Stimulated activated CD4-positive, alpha-beta T cell treated with anti-CD3 and anti-CD28 coated beads, Interleukin-15, amount 100 ng/mL, for 1 hour (primary cell): ENCODE measurements at places on chromosomes 11 and 22.

DNA sequence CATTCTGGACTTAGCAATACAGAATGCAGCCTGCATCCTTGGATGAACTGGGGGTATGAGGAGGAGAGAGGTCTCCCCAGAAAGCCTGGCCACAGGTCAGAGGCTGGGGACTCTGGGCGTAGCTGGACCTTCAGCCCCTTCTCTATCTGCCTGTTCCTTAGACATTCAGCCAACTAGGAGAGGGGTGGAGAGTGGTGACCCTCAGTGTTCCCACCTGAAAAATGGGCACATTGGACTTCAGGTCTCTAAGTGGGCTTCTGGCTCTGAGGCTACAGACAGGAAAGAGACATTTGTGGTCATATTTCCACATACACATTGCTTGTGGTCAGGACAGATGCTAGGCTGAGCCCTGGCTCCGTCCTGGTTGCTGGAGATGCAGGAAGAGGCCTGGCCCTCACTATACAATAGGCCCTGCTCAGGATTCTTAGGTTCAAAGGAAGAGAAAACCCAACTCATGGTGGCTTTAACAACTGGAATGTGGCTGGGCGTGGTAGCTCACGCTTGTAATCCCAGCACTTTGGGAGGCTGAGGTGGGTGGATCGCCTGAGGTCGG, 30.1 kb upstream of the CBX7 start:
- no peak for DNase-seq

DNA sequence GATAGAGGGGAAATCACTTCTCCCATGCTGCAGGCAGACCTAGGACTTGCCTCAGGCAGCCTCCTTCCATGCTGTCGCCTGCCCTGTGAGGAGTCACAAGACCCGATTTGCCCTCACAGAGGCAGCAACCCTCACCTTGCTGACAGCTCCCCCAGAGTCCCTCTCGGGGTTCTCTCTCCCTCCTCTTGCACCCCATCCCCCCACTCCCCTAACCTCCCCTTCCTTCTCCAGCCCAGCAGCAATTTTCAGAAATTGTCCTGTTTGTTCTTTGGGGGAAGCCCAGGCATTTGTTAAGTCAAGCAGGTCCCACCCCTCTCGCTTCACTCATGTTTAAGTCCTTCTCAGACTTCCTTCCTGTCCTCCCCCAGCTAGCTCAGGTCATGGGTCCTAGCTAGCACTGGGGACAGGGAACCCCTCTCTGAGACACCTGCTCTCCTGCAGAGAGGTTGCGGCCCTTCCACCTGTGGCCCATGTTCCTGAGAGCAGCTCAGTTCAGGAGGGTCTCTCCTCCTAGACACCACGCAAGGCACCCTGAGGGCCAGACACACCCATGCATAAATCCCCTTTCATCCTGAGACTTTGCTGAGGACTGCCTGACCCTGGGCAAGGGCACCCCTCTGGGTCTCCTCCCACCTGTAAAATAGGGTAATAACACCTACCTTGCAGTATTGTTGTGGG, 6.3 kb upstream of the FXYD2 start:
- DNase-seq, result no peak

- no peak for DNase-seq
Observed at GRCh38 chr11:84566671-84567070, 1060.5 kb downstream of the DLG2 start.

DNA sequence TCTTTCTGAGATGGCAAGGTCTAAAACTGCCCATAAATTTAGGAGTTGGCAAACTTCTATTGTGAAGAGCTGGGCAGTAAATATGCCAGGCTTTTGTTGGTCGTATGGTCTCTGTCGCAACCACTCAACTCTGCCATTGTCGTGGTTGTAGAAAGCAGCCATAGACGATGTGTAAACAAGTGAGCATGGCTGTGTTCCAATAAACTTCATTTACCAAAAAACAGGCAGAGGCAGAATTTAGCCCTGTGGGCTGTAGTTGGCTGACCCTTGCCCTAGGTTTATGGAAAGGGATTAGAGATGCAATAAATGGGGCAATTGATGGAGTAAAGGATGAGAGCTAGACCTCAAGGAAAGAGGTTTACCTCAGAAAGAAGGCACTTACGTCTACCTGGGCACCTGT, 17.6 kb downstream of the YPEL4 start:
- DNase-seq, result no peak

DNA sequence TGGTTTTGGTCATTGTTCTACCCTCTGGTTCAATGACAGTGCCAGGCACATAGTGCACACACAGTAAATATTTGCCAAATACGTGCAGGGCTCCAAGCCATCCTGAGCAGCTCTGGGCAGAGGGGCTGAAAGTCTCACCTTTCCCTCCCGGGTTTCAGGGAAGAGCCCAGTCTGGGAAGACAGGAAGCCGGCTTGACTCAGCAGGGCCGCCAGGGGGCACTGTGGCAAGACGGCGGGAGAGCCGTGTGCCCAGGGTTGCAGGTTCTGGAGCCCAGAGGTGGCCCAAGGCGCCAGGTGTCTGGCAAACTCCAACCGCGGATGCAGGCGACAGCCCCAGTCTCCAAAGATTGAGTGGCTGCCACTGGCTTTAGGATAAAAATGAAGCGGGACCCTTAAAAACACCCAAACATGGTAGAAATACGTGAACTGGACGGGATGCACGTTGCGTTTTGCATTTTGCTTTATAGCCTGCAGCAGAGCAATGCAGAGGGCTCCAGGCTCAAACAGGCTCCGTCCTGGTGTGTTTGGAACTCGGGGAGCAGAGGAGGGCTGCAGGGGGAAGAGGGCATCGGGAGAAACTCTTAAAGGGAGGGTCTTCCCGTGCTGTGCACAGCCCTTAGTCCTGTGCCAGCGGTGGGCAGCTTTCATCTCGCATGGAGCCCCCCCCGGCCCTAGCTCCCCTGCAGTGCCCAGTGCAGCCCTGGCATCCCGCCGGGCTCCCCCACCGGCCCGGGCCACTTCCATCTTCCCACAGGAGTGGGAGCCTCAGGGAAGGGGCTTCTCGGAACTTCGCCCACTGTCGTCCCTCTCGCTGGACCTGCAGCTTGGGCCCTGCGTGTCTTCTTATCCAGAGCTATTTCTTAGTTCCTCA, 10.7 kb downstream of the KRTAP5-5 start:
- peak; percentile 19 for DNase-seq

DNA sequence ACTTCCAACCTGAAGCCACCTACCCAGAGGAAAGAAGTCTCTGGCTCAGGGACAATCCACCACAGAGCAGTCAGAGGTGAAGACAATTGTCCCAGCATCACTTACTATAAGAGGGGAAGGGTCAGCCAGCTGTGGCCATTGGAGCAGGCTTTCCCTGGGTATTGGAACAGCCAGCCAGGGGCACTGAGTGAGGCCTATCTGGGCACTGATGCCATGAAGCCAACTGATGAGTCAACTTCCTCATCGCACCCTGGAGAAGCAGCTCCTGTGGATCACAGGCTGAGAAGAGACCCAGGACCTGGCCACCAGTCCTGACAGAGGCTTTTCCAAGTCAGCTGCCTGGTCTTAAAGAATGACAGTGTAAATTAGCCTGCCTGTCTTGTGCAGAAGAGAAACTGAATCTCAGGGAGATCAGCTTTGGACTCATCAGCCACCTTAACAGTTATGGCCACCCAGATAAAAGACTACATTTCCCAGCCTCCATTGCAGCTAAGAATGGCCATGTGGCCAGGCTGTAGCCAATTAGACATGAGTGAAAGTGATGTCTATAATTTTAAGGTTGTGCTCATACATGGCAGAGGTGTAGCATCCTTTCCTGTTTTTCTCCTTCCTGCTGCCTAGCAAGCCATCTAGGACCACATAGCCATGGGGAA, 19.0 kb downstream of the CHST1 start:
- DNase-seq, result no peak

GRCh38 chr11:68036141-68036716, 2.6 kb upstream of the TCIRG1 start:
- DNase-seq, result no peak

GRCh38 chr11:95799546-95799945, 9.2 kb downstream of the CEP57 start:
- no peak for DNase-seq

DNA sequence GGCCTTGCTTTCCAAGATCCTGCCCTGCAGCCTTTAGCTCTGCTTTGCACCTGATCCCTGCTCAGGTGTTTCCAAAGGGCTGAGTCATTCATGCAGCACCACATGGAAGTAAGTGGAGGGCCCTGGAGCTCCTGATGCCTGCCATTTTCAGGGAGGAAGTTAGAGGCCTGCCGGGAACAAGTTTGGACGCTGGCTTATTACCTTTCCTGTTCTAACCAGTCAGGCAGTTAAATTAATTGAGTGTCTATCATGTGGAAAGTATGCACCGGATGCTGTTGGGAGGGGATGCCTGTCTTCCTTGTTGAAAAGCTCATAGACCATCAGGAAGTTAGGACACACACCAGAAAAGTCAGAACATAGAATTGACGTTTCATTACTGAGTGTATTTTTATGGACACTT, 73.7 kb upstream of the PLET1 start:
- no peak for DNase-seq

- DNase-seq, result no peak
Observed at GRCh38 chr11:34213366-34213765, 107.9 kb downstream of the NAT10 start.

DNA sequence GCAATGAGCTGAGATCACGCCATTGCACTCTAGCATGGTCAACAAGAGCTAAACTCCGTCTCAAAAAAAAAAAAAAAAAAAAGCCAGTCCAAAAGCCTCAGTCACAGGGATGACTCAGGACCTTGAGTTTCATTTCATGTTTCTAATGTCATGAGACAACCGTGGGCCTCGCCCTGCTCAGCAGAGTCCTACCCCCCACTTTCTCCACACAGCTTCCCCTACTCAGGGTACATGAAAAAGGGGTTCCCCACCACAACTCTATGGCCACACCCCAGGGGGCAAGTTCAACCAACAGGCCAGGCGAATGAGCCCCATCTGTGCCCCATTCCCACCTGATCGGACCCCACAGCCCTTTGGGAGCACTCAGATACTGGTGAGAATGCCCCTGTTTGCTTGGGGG, 24.3 kb upstream of the ADA2 start:
- no peak for DNase-seq
